ENCODE measurements at places on chromosomes 4 and X. TPM values are rescaled to one million over a fixed set of nuclear protein-coding genes. Genes with fewer than 3 reads are reported as not detected.

DNA sequence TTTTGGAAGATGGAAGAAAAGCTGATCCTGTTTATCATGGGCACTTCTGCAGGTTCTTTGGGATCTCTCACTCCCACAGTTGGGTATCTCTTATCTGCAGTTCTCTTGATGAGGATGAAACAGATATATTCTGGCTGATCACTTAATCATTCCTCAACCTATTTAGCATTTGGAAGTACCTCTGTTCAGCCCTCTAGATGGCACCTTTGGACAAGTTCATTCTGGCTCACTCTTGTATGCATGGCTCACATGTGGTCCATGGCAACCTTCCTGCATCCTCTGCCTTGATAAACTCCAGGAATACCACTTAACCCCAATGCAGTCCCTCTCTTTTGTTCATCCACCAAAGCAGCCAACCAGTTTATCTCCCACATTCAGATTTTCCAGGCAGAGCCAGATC is 74.2 kb downstream of the SMARCA5 start:
- DNase-seq, result no peak

DNA sequence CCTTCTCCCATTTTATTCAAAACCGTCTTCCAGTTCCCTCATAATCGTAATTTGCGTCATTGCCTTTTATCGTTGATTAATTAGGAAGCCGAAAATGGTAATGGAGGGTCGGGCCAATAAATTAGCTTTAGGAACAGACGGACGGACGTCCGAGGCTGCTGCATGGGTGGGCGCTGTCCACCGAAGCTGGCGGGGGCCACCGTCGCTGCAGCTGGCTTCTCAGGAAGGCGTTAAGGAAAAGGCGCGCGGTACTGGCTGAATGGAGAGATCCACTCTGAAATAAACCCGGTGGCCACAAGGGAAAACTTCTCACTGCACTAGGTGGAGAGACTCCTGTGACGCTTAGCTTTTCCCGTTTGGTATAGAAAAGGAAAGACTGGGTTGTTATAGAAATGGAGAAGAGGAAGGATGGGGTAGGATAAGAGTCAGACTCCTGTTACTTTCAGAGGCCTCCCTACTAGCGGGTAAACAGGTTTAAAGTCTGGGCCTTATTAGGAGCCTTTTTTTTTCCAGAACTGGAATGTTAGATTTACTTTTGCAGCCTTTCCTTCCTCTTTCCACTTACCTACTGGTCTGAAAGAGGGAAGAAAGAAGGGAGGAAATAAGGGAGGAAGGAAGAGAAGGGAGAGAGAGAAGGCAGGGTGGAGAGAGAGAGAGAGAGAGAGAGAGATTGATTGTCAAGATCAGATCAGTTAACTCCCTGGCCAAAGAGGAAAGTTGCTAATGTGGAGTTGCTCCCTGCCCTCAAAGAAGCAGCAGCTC is 11.3 kb upstream of the PRDM8 start:
- DNase-seq, result no peak

Gene CHIC2
- total RNA-seq, result 30.6 TPM

GRCh38 chr4:17098996-17099395 is 200.6 kb upstream of the LDB2 start:
- no peak for DNase-seq

GRCh38 chr4:176752191-176752749 is 40.5 kb downstream of the VEGFC start:
- DNase-seq, result no peak

Gene MAGEB2
- 0.19 TPM for total RNA-seq

- no peak for DNase-seq
Measured at GRCh38 chr4:108072300-108072699, 82.6 kb downstream of the HADH start.

- DNase-seq, result peak; percentile 67
Measured at GRCh38 chr4:17336524-17336961, 175.3 kb downstream of the QDPR start.

- no peak for DNase-seq
Measured at GRCh38 chr4:56972389-56972788, 5.0 kb downstream of the NOA1 start.

DNA sequence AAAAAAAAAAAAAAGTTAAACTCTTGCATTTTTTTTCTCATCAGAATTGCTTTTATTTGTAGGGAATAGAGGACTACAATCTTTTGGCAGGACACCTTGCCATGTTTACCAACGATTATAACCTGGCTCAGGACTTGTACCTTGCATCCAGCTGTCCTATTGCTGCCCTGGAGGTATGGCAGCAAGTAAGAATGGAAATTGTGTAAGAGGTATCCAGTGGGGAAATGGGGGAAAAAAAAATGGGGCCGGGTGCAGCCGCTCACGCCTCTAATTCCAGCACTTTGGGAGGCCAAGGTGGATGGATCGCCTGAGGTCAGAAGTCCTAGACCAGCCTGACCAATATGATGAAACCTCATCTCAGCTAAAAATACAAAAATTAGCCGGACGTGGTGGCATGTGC is 49.8 kb downstream of the WDR19 start:
- DNase-seq, result no peak

Gene MAGED4
- 5.2 TPM for total RNA-seq

Gene FRG2
- not detected for total RNA-seq

GRCh38 chr4:177574446-177574845 is 132.2 kb upstream of the AGA start:
- DNase-seq, result no peak

Gene BBS12
- total RNA-seq, result 4.7 TPM

GRCh38 chr4:184324939-184325477 is 107.3 kb upstream of the ENPP6 start:
- DNase-seq, result no peak

- DNase-seq, result no peak
Measured at GRCh38 chr4:120939693-120940092, 17.2 kb upstream of the PRDM5 start.

- no peak for DNase-seq
Measured at GRCh38 chr4:149292425-149293007, 523.1 kb downstream of the IQCM start.

Gene FAM156A
- 37.9 TPM for total RNA-seq

- DNase-seq, result no peak
Measured at GRCh38 chr4:179695175-179695574, 2252.9 kb upstream of the AGA start.

- no peak for DNase-seq
Measured at GRCh38 chr4:155974476-155974749, 20.7 kb upstream of the CTSO start.

GRCh38 chr4:98248934-98249333 is 12.2 kb upstream of the RAP1GDS1 start:
- no peak for DNase-seq

DNA sequence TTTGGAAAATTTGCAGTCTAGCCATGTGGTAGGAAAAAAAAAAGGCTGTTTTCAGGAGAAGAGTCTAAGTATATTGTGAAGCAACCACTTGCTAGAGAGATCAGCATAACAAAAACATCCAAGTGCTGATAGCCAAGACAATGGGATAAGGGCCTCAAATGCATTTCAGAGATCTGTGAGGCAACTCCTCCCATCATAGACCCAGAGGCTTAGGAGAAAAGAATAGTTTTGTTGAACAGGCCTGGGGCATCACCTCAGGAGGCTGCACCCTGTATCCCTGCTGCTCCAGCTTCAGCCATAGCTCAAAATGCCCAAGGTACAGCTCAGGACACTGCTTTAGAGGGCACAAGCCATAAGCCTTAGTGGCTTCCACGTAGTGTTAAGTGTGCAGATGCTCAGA is 13.6 kb upstream of the GPR174 start:
- no peak for DNase-seq

DNA sequence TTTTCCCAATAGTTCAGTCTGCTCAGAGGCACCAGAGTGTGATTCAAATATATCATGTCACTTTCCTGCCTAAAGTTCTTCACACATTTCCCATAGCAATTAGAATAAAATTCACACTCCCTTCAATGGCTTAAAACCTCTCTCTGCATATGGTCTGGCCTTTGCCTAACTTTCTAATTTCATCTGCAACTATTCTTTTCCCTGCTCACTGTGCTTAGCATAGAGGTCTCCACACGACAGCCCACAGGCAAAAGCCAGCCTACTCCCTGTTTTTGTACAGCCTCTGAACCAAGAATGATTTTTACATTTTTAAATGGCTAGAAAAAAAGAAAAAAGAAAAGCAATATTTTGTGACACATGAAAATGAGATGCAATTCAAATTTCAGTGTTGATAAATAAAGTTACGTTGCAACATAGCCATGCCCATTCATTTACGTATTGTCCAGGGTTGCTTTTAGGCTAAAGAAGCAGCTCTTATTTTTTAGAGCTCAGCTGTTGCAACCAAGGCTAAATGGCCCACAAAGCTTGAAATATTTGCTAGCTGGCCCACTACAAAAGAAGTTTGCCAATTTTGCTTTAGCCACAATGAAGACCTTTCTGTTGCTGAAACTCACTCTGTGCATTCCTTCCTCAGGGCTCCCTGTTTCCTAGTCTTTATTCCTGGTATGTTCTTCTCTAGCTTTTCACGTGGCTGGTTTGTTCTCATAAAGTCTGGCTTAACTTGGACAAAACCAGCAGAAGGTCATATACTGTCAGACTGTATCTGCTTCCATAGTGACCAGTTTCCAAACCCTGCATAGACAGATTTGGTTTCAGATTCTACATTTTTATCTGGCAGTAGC is 26.6 kb upstream of the IRF2 start:
- DNase-seq, result no peak

DNA sequence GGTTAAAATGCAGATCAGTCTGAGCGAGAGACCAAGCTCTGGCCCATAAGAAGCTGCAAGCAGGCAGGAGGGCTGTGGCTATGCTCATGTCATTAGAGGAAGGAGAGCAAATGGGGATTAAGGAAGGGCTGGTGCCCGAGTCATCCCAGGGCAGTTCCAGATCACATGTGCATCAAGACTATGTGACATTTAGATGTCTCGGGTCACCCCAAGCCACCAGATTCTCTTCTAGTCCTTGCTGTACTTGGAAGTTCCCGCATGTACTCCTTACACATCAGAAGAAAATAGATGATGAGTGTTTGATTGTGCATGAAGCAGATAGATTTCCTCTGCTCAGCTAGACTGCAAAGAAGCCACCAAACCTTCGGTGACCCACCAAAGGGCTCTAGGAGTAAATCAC is 42.1 kb upstream of the KLHL34 start:
- DNase-seq, result no peak

Gene AMTN
- not detected for total RNA-seq

- no peak for DNase-seq
Measured at GRCh38 chr4:48602222-48602621, 112.2 kb downstream of the ZAR1 start.

Gene UNC5C
- total RNA-seq, result 18.7 TPM

Gene SLC4A4
- total RNA-seq, result 0.94 TPM

Gene STBD1
- 5.4 TPM for total RNA-seq

Gene TCEAL3
- 24.2 TPM for total RNA-seq

GRCh38 chr4:7964890-7965662 is 25.4 kb upstream of the AFAP1 start:
- DNase-seq, result peak; percentile 38

Gene ARR3
- not detected for total RNA-seq

DNA sequence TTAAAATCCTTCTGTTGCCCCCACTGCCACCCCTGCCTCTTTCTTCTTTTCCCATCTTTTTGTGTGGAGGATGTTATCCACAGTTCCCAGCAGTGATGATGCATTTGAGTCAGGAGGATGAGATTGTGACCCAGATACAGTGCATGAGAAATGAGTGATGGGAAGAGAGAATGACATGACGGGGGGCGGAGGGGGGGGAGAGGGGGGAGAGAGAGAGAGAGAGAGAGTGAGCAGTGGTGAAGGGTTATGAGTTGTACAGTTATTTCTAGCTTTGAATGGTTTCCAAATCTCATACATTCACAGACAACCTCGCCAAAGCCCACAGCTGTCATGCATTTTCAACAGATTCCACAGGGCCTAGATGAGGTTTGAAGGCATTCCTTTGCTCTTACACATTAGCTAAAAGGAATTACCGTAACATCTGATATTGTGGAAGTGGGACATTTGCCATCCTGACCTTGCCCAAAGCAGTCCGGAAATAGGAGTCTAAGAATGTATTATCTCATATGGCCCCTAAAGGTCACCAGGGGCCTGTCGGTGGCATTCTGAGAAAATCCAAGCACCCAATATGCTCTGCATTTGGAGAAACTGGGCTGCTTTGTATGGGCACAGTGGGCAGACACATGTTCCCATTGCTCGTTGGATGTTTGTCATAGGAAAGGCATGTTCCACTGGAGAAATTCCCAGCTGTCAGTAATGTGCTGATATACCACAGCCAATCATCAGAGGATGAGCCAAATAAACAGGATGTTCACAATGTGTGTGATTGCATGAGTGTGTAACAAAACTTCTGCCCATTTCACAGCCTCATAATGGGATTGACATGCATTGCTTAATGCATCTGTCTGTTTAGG is 435.8 kb downstream of the SPRY1 start:
- DNase-seq, result peak; percentile 56

Gene JAKMIP1
- total RNA-seq, result 0.78 TPM

Gene CDKL2
- 0.17 TPM for total RNA-seq

DNA sequence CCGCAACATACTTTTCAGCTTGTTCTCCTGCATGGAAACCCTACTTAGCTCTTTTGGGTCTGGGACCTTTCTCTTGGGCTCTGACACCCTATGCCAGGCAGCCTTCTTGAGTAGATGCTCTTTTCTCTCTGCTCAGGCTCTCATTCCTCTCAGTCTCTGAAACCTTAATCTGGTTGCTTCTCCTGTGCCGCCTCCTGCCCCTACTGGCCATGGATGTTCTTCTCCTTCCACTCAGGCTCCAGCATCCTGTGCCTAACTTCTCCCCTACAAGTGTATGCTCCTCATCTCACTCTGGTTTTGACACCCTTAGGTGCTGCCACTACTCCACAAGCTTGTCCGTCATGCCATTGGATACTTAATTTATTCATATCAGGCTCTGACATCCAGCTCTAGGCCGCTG is 15.2 kb downstream of the BLTP1 start:
- no peak for DNase-seq

Gene VGLL1
- not detected for total RNA-seq

DNA sequence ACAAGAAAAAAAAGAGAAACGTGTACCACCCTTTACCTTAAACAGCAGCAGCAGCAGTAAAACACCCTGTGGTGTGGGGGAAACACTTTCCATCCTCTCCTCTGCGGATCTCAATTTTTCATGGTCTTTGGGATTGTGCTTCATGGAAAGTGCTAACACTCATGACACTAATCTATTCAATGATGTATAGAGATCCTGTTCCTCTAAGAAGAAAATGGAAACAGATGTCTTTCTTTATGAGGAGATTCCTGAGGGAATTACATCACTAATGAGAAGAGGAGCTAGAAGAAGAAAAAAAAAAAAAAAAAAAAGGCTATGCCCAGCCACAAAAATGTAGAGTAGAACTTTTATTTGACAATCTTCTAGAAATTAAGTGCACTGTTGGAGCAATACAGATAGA is 62.9 kb upstream of the NDST3 start:
- DNase-seq, result no peak

Gene CFI
- 107 TPM for total RNA-seq

DNA sequence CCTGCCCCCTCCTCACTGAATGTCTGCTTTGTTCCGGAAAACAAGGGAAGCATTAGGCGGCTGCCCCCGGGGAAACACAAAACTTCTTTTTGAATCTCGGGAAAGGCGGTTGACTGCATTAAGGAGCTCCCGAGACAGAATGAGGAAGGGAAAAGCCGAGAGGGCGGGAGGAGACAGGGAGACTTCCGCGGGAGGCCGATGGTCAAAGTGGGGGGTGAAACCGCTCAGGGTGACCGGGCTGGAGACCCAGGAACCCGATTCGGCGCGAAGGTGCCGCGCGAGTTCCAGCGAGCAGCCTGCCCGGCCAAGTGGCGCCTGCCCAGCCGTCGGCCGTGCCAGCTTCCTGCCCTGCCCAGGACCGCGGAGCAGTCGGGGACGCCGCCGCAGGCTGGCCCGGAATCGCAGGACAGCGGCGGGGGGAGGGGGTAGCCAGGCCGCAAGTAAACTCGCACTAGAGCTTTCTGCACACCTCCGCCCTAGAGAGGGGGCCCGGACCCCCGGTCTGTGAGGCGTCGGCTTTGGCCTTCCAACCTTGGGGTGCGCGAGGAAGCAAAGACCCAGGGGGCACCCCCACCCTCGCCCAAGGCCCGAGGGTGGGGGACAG is 55.1 kb upstream of the BCOR start:
- peak; percentile 56 for DNase-seq
